ENCODE measurements at places on chromosomes 7 and 10.

GRCh38 chr7:92987095-92987494, 130.7 kb downstream of the SAMD9 start:
- no peak for DNase-seq

DNA sequence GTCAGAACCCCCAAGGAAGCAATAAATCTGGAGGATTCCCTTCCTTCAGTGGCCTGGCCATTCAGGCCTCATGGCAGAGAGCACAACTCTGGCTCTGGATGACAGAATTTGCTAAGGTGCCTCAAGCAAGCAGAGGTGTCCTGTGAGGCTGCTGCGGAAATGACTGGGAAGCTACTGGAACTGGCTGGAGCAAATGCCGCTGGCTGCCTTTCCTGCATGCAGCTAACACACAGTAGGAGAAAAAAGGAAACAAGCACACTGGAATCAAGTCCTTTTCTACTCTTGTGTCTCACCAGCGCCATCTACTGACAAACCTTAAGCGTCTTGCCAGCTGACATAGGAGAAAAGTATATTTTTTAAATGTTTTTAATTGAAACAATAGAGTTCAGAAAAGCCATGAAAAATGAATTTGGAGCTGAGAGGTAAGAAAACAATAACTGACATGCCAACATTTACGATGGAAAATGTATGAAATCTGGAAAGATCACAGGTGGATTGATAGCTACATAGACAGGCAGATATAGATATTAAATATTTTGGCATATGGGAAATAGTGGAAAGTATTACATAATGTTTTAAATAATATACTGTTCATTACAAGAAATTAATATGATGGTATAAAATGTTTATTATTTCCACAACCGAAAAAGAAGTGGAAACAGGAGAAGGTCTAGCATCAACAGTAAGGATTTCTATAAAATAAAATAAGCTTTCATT, 951.6 kb downstream of the ANKRD7 start:
- no peak for DNase-seq

DNA sequence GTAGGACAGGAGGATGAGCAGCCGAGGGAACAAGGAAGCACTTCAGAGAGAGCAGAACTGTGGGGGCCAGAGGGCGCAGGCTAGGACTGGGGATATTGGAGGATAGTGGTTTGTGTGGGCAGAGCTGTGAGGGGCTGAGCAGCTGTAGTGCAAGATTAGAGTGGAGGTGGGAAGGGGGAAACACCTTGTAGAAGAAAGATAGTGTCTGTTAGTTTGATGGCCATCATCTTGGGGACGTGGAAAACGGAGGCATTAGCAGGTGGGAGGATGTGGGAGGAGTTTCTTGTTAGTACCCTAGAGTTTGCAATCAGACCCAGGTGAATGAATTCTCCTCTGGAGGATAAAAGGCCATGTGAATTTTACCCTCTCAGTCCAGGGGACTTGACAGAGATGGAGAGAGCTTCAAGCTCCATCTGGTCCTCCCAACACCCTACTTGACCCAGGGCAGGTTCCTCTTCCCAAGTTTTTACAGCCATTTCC, 34.0 kb downstream of the PRSS2 start:
- no peak for DNase-seq

DNA sequence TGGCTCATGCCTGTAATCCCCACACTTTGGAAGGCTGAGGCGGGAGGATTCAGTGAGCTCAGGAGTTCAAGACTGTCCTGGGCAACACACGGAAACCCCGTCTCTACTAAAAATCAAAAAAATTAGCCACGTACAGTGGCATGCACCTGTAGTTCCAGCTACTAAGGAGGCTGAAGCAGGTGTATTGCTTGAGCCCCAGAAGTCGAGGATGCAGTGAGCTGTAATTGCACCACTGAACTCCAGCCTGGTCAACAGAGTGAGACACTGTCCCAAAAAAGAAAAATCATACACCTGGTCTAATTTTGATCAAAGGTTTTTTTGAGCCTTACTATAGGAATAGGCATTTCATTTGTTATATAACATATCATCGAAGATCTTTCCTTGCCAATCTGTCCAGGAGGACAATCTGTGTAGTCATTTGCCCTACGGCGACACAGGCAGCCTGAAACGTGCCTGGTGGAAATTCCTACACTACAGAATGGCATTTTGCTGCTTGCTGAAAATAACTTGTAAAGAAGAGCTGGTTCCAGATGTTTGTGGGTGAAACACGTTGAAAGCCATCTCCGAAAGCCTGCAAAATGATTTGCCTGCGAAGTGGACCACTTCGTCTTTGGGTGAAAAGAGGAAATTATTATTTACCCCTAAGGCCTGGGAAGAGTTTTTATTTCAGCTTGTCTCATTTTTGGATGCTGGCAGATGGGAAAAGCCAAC, 31.3 kb upstream of the GDI2 start:
- DNase-seq, result no peak

DNA sequence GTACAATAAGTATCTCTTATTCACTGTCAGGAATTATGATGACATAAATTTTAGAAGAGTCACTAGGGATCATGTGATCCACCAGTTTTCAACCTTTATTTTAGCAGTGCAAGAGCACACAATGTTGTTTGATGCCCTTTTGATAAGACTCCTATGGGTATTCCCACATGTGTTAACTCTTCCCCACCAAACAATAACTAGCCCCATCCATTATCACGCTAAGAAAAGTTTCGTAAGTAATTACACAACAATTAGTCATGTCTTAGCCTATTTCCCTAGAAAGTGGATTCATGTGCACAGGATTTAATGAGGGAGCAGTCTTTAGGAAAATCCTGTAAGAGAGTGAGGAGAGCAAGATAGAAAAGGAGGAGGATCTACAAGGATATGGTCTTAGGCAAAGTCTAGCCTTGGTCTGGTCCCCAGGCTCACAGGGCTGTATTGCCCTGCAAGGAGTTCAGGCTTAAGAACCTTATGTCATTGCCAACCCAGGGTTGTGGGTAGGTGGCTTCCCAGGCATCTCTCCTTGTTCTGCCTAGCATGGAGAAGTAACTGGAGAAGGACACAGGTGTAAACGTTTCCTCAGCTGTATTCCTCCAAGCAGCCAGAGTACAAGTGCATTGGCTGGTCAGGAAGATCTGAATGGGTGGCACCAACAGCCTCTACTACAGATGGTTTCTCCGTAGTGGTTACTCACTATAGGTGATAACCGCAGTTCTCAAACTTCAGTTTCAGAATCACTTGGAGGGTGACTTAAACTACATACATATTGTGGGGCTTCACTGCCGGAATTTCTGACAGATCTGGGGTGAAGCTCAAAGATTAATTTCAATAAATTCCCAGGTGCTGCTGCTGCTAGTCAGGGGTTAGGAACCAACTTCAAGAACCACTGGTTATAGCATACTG, 574.5 kb downstream of the SUGCT start:
- DNase-seq, result no peak

Data from activated naive CD4-positive, alpha-beta T cell (primary cell).